Activated T-helper 9 cell treated with anti-CD3 and anti-CD28 coated beads, Interleukin-2, amount 50 U/mL, for 16 hours (primary cell): ENCODE measurements at places on chromosomes 4 and X.

- no peak for DNase-seq
Observed at GRCh38 chrX:39508300-39508692, 589.5 kb downstream of the BCOR start.

DNA sequence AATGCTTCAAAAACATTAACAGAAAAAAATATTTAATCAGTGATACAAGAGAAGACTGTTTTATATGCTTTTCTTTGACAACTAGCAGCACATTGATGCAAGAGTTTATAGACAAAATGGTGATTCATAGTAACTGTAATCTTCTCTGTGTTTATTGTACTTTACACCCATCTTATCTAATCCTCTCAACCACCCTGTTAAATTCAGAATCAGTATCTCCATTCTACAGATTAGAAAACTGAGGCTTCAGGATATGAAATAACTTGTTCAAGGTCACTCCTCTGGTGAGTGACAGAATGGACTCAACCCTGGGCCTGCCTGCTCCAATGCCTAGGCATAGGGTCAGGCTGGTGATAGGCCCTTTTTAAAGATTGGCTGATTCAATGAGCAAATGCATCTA lies 26.1 kb upstream of the TMEM184C start:
- no peak for DNase-seq

GRCh38 chr4:23390246-23390645 lies 499.6 kb downstream of the PPARGC1A start:
- DNase-seq, result no peak

DNA sequence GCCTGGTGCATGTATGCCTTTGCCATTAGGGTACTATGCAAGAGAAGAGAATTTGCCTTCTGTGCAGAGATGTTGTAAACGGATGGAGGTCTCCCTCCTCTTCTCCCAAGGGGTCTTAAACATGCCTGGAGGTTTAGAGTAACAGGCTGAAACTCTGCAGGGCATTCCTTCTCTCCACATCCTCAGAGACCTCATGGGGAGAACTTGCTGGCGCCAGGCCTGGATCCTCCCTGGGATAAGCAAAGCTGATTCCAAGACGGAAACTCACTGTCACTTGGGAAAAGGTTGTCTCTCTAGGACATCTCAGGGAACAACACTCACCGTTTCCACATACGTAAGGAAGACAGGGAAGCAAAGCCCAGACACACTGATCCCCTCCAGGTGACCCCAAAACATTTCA lies 76.9 kb upstream of the GPM6B start:
- no peak for DNase-seq

- no peak for DNase-seq
Observed at GRCh38 chr4:103626296-103626695, 93.5 kb downstream of the TACR3 start.

DNA sequence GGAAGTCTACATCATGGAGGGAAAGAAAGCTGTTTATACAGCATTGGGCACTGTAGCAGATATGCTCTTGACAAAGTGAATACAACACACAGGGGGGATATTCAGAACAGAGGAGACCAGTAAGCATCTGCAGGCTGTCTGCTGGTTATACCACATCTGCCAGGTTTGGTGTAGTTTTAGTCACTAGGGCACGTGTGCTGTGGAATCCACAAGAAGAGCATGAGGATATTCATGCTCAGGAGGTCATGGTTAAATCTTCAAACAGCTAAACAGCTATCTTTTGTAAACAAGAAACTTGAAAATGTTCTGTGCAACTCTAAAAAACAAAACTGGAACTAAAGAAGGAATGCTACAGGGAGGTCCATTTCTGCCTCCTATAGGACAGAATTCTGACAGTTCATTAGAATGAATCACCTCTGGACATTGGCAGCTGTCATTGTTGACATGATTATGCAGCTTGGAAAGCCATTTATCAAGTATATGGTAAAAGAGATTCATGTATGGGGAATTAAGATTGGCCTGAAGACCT lies 175.8 kb downstream of the RCHY1 start:
- DNase-seq, result no peak

DNA sequence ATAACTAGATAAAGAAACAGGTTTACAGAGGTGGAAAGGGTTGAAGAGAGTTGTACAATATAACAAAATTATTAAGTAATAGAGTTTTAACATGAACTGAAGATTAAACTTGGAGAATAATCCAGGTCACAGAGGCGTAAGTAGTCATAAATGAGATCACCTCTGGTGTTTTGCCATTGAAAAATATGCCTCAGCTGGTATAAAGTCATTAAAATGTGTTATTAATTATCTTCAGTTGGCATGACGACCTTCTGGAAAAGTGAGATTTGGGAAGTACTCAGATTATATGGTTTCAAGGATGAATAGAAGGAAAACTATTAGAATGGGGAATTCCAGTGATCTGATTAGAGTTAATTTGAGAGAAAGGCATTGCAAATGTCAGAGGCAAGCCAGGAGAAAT lies 237.5 kb upstream of the ANXA10 start:
- no peak for DNase-seq

GRCh38 chr4:83307920-83308319 lies 23.3 kb upstream of the COQ2 start:
- no peak for DNase-seq

- DNase-seq, result no peak
Observed at GRCh38 chr4:188839704-188840103, 700.5 kb downstream of the TRIML1 start.

DNA sequence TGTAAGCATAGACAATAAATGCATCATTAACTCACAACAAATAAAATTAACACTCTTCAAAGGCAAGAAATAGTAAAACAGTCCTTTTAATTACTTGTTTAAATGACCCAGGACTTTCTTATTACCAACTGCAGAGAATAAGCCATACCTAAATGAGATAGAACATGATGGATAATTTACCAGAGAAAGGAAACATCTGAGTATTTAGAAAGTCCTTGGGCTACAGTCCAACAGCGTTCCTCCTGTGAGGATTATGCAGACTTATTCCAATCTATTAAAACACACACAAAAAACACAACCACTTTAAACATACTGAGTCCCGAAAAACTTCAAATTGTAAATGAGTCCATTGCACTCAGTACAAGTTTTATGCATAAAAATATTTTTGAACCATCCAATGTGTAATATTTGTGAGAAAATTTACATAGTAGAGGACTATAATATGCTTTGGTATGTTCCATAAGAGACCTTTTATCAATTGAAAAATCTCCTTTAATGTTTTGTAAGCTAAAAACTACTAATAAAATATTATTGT lies 129.2 kb downstream of the NR3C2 start:
- no peak for DNase-seq

- DNase-seq, result no peak
Observed at GRCh38 chr4:58254291-58254690, 1144.1 kb upstream of the IGFBP7 start.

DNA sequence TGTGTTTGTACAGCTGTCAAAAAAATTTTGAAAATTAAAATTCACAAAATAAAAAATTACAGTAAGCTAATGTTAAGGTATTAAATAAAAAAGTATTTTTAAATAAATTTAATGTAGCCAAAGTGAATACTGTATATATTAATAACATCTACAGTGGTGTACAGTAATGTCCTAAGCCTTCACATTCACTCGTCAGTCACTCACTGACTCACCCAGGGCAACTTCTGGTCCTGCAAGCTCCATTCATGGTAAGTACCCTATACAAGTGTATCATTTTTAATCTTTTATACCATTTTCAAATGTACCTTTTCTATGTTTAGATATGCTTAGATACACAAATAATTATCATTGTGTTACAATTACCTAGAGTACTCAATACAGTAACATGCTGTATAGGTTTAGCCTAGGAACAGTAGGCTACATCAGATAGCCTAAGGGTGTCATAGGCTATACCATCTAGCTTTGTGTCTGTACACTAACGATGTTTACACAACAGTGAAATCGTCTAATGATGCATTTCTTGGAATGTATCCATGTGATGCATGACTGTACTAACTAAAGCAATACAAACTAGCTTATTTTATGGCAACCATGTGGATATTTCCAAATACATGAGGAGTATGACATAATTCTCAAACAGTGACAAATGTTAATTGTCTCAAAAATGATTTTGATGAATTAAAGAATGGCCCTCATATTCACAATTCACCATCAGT lies 13.7 kb downstream of the DDX60 start:
- DNase-seq, result no peak

DNA sequence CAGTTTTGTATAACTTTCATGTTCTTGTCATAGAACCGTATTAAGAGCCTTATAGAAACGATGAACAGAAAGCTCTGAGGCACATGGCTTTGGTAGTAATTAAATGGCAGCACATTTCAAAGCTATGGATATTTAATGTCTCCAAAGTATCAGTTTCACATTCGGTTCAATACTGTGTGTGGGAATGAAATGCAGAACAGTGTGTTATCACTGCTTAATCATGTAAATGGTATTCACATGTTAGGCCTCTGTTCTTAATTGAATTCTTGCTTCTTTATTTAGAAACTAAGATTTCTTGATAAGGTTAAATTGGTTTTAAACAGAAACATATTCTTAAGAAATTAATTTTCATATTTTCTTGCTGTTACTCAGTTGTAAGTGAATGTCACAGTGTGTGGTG lies 701.0 kb upstream of the PITX2 start:
- DNase-seq, result no peak

DNA sequence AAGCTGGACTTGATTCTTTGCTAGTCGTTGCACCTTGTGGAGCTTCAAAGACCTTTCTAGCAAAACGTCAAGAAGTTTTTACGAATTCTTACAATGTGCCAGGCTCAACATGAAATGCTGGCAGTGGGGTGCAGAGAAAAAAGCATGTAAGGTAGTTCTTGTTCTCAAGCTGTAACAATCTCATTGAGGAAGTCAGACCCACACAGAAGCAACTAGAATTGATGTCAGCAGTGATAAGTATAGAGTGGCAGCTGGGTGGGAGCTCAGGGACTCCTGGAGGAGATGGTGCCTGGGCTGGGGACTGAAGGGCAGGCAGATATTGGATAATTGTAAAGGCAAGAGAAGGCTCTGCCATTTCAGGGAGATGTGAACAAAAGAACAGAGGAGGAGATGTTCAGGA lies 82.3 kb downstream of the ATG4A start:
- no peak for DNase-seq

GRCh38 chrX:138664466-138664865 lies 47.1 kb downstream of the FGF13 start:
- no peak for DNase-seq

- DNase-seq, result no peak
Observed at GRCh38 chr4:22708961-22709360, 16.2 kb downstream of the GBA3 start.

- DNase-seq, result no peak
Observed at GRCh38 chr4:53619431-53619830, 28.1 kb upstream of the LNX1 start.

DNA sequence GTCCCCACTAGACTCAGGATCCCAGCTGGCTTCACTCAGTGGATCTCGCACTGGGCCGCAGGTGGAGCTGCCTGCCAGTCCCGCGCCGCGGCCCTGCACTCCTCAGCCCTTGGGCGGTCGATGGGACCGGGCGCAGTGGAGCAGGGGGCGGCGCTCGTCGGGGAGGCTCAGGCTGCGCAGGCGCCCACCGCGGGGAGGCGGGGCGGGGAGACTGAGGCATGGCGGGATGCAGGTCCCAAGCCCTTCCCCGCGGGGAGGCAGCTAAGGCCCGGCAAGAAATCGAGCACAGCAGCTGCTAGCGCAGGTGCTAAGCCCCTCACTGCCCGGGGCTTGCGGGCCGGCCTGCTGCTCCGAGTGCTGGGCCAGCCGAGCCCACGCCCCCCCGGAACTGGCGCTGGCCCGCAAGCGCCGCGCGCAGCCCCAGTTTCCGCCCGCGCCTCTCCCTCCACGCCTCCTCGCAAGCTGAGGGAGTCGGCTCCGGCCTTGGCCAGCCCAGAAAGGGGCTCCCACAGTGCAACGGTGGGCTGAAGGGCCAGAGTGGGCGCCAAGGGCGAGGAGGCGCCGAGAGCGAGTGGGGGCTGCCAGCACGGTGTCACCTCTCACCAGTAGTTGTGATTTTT lies 1038.0 kb downstream of the PCDH19 start:
- no peak for DNase-seq

- no peak for DNase-seq
Observed at GRCh38 chr4:38442073-38442788, 221.8 kb upstream of the KLF3 start.

DNA sequence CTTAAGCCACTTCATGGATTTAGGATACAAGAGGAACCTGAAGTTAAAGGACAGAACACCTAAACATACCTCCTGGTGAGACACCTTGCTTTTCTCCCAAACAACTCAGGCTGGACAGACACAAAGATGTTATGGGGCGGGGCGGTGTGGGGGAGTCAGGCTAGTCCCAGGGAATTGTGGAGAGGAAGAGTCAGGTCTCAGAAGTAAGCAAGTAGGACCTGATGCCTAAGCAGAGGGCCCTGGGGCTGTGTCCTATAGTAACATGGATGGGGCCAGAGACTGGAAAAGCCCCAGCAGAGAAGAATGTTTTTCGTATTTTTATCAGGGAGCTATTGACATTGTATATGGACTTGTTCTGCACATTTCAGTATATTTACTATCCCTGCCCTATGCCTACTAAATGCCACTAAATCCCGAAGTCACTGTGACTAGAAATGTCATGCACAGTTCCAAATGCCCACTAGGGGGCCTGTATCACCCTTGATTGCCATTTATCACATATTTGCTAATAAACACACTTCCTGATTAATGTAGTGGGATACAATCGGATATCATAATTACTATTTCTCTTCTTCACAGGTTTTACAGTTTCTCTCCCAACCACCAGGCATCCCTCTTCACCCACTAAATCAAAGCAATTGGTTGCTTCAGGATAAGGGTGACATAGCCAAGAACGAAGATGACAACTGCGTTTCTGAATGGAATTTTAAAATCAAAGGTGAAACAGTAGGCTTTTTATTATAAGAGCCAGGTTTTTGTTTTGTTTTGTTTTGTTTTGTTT lies 23.8 kb upstream of the ARHGAP10 start:
- DNase-seq, result peak; percentile 27

- DNase-seq, result no peak
Observed at GRCh38 chr4:165198329-165198728, 9.0 kb upstream of the KLHL2 start.
